CD4-positive, alpha-beta T cell treated with Interleukin-21 for 1 hour (primary cell): ENCODE measurements at places on chromosomes 2 and 18.

DNA sequence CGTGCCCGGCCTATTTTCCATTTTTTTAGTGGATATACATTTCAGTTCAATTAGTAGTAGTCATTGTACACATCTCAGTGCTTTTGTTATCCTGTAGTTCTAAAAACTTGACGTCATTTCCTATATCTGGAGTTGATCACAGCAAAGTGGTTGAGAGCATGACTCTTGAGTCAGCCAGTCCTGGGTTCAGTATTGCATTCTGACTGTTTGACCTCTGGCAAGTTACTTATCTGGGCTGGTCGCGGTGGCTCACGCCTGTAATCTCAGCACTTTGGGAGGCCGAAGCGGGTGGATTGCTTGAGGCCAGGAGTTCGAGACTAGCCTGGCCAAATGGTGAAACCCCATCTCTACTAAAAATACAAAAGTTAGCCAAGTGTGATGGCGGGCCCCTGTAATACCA lies 50.4 kb upstream of the PPM1B start:
- no peak for DNase-seq

DNA sequence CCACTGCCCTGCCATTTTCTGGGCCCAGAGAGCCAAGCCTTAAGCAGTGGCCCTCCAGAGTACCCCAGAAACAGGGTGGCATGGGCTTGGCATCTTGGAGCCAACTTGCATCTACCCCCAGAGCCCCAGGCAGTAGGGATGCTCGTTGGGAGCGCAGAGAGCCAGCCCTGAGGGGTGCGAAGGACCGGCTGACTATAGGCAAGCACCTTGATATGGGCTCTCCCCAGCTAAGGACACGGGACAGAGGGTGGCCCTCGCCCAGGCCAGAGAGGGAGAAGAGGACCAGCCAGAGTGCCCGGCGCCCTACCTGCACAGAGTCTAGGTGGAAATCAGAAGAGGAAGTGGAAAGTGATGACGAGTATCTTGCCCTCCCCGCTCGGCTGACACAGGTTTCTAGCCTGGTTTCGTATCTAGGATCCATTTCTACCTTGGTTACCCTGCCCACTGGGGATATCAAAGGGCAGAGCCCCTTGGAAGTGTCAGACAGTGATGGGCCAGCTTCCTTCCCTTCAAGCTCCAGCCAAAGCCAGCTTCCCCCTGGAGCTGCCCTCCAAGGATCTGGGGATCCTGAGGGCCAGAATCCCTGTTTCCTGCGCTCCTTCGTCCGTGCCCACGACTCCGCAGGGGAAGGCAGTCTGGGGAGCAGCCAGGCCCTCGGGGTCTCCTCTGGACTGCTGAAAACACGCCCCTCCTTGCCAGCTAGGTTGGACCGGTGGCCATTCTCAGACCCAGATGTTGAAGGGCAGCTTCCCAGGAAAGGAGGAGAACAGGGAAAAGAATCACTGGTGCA lies 16.2 kb downstream of the CEP68 start:
- DNase-seq, result no peak

GRCh38 chr2:181106789-181107627 lies 126.6 kb downstream of the UBE2E3 start:
- peak; percentile 48 for DNase-seq

- no peak for DNase-seq
Observed at GRCh38 chr2:227853204-227853629, 18.2 kb upstream of the DAW1 start.

- DNase-seq, result no peak
Observed at GRCh38 chr18:59072727-59073421, 66.8 kb upstream of the SEC11C start.

GRCh38 chr2:67612576-67613042 lies 215.5 kb downstream of the ETAA1 start:
- no peak for DNase-seq

GRCh38 chr18:69109686-69110085 lies 291.0 kb upstream of the DOK6 start:
- no peak for DNase-seq
